CD14-positive monocyte (primary cell): ENCODE measurements at places on chromosomes 16 and 17. TPM values are rescaled to one million over a fixed set of nuclear protein-coding genes. Genes with fewer than 3 reads are reported as not detected.

DNA sequence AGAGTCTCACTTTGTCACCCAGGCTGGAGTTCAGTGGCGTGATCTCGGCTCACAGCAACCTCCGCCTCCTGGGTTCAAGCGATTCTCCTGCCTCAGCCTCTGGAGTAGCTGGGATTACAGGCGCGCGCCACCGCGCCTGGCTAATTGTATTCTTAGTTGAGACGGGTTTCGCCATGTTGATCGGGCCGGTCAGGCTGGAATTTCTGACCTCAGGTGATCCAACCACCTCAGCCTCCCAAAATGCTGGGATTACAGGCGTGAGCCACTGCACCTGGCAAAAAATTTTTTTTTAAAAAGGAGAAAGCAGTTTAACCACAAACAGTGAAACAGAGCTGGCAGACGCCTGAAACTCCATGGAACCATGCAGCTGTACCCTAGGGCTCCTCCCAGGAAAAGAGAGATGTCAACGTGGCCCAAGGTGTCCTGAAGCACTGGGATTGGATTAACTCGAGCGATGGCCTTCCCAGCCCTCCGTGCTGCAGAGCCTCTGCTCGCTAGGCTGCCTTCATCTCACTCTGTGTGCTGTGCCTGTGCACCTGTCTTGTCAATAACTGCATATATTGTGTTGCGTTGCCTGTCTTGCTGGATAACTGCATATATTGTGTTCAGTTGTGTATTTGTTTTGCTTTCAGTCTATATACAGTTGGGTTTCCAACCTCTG is 29.6 kb upstream of the FOXK2 start:
- no peak overlapping the region for H3K27ac ChIP-seq
- no peaks in the 10 kb centered on the region for H3K27me3 ChIP-seq
- H3K4me3 ChIP-seq: no peak overlapping the region
- no peak for DNase-seq
- H3K36me3 ChIP-seq: peaks cover 46% of the 10 kb centered on the region

GRCh38 chr16:47057630-47057993 is 84.1 kb upstream of the DNAJA2 start:
- no peaks in the 10 kb centered on the region for H3K27me3 ChIP-seq
- H3K4me3 ChIP-seq: no peak overlapping the region
- DNase-seq: no peak
- H3K4me1 ChIP-seq: no peaks in the 10 kb centered on the region

DNA sequence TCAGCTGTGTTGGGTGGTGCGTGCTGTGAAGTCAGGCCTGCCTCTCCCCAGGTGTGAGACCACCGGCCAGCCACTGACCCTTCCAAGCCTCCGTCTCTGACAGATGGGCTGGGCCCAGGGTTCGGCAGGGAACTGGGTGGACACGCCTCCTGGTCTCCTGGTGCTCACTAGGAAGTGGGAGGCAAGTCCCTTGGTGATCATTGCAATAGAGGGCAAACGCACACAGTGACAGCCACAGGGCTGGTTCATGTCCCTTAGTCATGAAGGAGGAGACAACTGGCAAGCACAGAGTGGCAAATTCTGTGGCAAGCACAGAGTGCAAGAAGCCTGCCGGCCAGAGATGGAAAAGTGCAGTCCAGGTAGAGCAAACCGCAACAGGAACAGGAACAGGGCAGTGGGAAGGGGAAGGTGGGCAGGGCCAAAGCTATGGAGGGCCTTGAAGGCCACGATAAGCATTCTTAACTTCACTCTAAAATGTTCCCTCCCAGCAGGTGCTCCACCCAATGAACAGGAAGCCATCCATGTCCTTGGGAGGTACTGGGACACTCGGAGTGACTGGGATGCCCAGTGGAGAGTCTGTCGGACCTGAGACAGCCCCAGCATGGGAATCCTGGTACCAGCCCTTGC is 21.9 kb downstream of the USP7 start:
- H3K4me3 ChIP-seq: peak overlapping the region; percentile 16
- peaks cover 57% of the 10 kb centered on the region for H3K4me1 ChIP-seq
- no peaks in the 10 kb centered on the region for H3K27me3 ChIP-seq
- peak overlapping the region; percentile 56 for H3K27ac ChIP-seq
- H3K36me3 ChIP-seq: no peaks in the 10 kb centered on the region
- DNase-seq: peak; percentile 71

- H3K27me3 ChIP-seq: no peaks in the 10 kb centered on the region
- H3K4me3 ChIP-seq: no peak overlapping the region
- no peak overlapping the region for H3K27ac ChIP-seq
- no peaks in the 10 kb centered on the region for H3K36me3 ChIP-seq
These were observed 70.6 kb upstream of the TOX3 start for GRCh38 chr16:52617591-52617990.

GRCh38 chr16:69466547-69466946 is 42.1 kb downstream of the CYB5B start:
- DNase-seq: no peak
- no peak overlapping the region for H3K27ac ChIP-seq
- peaks cover 16% of the 10 kb centered on the region for H3K4me1 ChIP-seq
- H3K36me3 ChIP-seq: peaks cover 13% of the 10 kb centered on the region
- no peak overlapping the region for H3K4me3 ChIP-seq

DNA sequence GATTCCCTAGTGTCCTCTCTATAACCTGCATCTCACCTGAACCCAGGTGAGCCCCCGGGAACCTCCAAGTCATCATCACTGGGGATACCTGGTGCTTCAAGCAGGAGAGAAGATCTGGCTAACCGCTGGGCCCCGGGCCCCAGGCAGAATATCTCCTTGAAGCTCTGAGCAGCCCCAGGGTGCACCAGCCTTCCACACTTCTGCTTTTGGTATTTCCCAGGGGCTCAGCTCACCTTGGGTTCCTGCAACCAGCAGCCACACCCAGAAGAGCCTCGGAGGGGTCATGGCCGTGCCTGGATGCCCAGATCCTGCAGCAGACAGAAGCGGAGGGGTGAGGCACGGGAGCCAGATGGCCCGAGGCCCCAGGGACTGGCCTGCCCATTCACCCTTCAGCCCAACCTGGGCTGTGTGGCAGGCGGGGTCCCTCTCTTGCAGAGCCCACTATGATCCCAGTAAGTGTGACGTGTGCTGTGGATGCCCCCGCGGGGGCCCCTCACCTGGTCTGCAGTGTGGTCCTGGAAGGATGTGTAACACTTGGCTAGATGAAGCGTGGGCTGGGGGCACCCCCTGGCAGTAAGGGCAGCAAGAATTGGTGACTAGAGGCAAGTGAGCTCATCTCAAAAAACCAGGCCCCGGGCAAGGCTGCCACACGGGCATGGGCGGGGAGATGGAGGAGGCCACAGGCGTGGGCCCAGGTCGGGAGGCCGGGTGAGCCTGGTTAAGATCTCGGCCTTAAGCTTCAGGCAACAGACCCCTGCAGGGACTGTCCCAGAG is 2.6 kb downstream of the LGALS3BP start:
- no peak for DNase-seq
- H3K4me1 ChIP-seq: peaks cover 12% of the 10 kb centered on the region
- H3K36me3 ChIP-seq: no peaks in the 10 kb centered on the region
- H3K27me3 ChIP-seq: no peaks in the 10 kb centered on the region
- H3K4me3 ChIP-seq: no peak overlapping the region

DNA sequence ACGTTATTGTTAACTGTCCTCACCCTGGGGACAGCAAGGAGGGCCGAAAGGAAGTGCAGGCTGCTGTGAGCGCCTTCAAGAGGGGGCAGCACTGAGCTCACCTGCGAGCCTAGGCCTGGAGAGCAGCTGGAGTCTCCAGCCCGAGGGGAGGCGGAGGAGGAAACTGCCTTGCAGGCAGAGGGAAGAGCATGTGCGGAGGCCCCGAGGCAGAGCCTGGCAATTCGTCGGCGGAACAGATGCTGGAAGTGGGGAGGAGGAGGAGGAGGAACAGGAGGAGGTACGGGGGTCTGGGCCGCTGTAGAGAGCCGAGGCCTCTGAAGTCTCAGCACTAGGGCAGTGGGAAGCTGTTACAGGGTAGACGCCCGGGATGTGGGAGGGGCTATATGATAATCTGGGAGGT is 49.6 kb upstream of the PLCG2 start:
- no peaks in the 10 kb centered on the region for H3K27me3 ChIP-seq
- DNase-seq: no peak
- H3K4me3 ChIP-seq: no peak overlapping the region
- no peaks in the 10 kb centered on the region for H3K36me3 ChIP-seq

KRTAP9-2 gene
- not detected for polyA plus RNA-seq

DNA sequence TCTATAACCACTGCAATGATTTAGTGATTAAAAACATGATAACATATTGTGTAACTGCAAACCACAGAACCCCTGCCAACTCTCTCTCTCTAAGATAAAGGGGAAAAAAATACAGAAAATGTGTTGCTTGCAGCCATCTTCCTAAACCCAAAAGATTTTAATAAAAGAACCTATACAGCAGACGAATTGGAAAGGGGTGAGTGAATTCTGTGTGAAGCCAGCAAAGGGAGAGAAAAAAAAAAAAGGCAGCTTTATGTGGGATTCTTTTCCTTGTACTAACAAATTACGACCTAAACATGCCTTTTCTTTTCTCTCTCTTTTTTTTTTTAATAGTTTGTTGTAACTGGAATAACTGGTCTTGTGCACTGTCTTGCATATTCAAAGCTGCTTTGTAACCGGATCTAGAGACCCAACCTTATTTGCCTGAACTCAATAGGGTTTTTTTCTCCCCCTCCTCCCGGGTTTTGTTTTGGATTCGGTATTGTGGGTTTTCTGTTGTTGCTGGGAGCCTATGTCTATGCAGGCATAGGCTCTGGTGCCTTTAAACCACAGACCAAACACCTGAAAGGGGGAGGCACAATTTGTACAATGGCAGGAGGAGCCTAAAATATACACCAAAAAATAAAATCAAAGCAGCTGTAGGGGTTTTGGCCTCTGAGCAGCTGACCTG is 7.0 kb upstream of the ZFHX3 start:
- H3K27ac ChIP-seq: no peak overlapping the region
- H3K27me3 ChIP-seq: no peaks in the 10 kb centered on the region
- H3K4me1 ChIP-seq: peaks cover 51% of the 10 kb centered on the region
- H3K36me3 ChIP-seq: no peaks in the 10 kb centered on the region

GRCh38 chr17:48282303-48282702 is 147.7 kb downstream of the SKAP1 start:
- no peaks in the 10 kb centered on the region for H3K27me3 ChIP-seq
- DNase-seq: no peak
- H3K4me3 ChIP-seq: no peak overlapping the region
- no peak overlapping the region for H3K27ac ChIP-seq

GRCh38 chr16:50273888-50274325 is 7.6 kb downstream of the ADCY7 start:
- H3K36me3 ChIP-seq: no peaks in the 10 kb centered on the region
- H3K4me3 ChIP-seq: peak overlapping the region; percentile 67
- H3K27ac ChIP-seq: peak overlapping the region; percentile 97
- DNase-seq: peak; percentile 80
- peaks cover 96% of the 10 kb centered on the region for H3K4me1 ChIP-seq

DNA sequence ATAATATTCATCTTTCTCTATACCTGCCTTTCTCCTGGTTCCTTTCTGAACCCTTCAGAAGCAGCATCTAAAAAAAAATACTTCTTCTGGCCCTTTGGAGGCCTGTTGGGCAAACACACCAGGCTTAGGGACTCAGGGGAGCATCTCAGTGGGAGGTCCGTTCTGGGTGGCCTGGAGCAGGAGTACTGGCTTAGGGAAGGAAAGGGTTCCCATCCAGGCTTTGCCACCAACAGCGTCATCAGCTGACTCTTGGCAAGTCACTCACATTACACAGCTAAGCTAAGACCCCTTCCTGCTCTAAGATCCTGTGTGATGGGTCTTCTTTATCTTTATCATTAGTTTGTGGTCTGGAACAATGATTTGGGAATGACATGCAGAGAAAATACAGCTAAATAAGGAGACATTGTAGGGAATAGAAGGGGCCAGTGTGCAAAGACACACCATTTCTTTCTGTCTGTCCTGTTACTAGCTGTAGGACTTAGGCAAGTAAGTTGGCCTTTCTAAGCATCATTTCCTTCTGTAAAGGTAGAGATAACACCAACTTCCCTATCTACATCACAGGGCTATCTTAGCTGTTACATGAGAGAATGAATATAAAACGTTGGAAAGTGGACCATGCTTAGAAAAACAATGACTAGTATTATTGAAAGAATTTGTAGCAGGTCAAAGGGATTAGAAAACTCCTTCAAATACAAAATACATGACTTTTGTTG is 9.9 kb downstream of the PCTP start:
- no peak overlapping the region for H3K27ac ChIP-seq
- no peaks in the 10 kb centered on the region for H3K27me3 ChIP-seq
- H3K4me3 ChIP-seq: no peak overlapping the region
- H3K36me3 ChIP-seq: no peaks in the 10 kb centered on the region
- peaks cover 17% of the 10 kb centered on the region for H3K4me1 ChIP-seq
- DNase-seq: no peak

NOG gene
- not detected for polyA plus RNA-seq

GRCh38 chr17:38431346-38432145 is 3.3 kb downstream of the ARHGAP23 start:
- H3K27me3 ChIP-seq: no peaks in the 10 kb centered on the region
- no peak overlapping the region for H3K4me3 ChIP-seq
- no peak for DNase-seq
- H3K27ac ChIP-seq: no peak overlapping the region

TPSG1 gene
- not detected for polyA plus RNA-seq

DNA sequence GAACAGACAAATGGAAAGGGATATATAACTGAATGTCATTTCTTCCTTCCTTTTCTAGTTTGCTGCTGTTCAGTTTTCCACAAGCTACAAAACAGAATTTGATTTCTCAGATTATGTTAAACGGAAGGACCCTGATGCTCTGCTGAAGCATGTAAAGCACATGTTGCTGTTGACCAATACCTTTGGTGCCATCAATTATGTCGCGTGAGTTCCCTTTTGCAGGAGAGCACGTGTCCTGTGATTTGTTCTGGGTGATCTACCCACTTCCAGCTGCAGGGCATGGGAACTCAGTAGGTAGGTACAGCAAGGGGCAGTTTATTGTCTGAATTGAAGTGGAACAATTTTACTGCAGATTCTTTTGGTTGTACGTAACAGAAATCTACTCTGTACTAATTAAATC is 8.8 kb downstream of the ITGAL start:
- peaks cover 96% of the 10 kb centered on the region for H3K36me3 ChIP-seq
- no peak overlapping the region for H3K4me3 ChIP-seq
- DNase-seq: no peak
- H3K4me1 ChIP-seq: peaks cover 38% of the 10 kb centered on the region
- no peaks in the 10 kb centered on the region for H3K27me3 ChIP-seq

GRCh38 chr16:627454-628239 is 3.1 kb upstream of the WFIKKN1 start:
- peaks cover 43% of the 10 kb centered on the region for H3K36me3 ChIP-seq
- DNase-seq: no peak
- H3K27me3 ChIP-seq: no peaks in the 10 kb centered on the region

ABCC3 gene
- 11.4 TPM for polyA plus RNA-seq

- H3K36me3 ChIP-seq: no peaks in the 10 kb centered on the region
- H3K4me1 ChIP-seq: peaks cover 19% of the 10 kb centered on the region
- H3K27ac ChIP-seq: no peak overlapping the region
These were observed 2.8 kb downstream of the MT1X start for GRCh38 chr16:56684926-56685590.

SKAP1 gene
- polyA plus RNA-seq: 0.52 TPM

DNA sequence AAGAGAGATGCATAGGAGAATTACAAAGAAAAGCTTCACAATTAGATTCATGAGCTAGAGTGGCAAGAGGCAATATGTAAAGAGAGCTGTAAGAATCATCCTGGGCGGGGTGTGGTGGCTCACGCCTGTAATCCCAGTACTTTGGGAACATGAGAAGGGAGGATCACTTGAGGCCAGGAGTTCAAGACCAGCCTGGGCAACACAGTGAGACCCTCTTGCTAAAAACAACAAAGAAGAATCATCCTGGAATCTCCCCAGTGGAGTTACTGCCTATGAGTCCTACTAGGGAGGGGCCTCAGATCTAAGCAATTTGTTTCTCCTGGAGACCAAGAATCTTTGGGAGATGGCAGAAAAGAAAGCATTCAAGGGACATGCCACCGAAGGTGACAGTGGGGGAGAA is 119.1 kb downstream of the HIC1 start:
- peaks cover 78% of the 10 kb centered on the region for H3K36me3 ChIP-seq
- DNase-seq: no peak
- no peak overlapping the region for H3K27ac ChIP-seq
- H3K27me3 ChIP-seq: no peaks in the 10 kb centered on the region
- H3K4me1 ChIP-seq: peaks cover 9% of the 10 kb centered on the region
- H3K4me3 ChIP-seq: no peak overlapping the region
